ENCODE measurements at places on chromosomes 7 and 10.

GRCh38 chr7:34726221-34726620 lies 68.2 kb downstream of the NPSR1 start:
- no peak for DNase-seq

- no peak for DNase-seq
These were observed 116.2 kb downstream of the SH3PXD2A start for GRCh38 chr10:103739039-103739764.

DNA sequence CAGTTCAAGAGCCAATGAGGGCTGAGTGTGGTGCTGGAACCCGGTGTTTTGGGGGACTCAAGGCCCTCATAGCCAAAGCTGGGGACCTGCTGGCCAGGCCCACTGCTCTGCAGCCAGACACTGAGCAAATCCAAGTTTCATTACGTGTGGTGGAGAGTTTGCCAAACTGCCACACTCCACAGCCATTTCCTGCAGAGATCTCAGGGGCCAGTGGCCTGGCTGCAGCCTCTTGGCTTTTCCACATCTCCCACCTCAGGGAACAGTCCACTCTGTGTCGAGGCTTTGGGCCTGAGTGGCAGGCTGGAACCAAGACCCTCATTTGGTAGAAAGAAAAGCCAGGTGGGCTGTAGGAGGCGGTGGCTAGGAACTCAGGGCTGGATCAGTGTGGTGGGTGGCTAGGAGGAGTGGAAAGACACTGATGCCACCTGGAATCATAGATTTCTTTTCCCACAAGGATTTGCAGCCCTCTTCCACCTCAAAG lies 3.2 kb downstream of the HOXA11 start:
- DNase-seq, result no peak

- no peak for DNase-seq
These were observed 59.3 kb upstream of the BMPER start for GRCh38 chr7:33845991-33846509.

- DNase-seq, result no peak
These were observed 141.0 kb downstream of the FZD1 start for GRCh38 chr7:91405092-91405788.

DNA sequence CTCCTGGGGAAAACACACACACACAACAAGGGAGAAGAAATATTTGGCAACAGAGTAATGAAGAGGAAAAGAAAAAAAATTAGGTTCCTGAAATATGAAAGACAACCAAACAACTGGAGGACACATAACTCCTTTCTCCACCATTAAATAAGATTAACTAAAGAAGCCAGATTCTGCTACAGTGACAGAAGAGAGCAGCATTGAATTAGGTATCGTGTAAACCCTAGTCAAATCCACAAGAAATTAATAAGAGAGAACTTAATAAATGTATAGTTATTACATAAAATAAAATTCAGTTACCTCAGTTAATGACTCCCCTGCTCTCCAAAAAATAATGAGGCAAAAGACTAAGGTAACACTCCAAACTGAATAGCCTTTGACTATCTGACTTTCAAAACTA lies 306.7 kb downstream of the CRPPA start:
- no peak for DNase-seq

DNA sequence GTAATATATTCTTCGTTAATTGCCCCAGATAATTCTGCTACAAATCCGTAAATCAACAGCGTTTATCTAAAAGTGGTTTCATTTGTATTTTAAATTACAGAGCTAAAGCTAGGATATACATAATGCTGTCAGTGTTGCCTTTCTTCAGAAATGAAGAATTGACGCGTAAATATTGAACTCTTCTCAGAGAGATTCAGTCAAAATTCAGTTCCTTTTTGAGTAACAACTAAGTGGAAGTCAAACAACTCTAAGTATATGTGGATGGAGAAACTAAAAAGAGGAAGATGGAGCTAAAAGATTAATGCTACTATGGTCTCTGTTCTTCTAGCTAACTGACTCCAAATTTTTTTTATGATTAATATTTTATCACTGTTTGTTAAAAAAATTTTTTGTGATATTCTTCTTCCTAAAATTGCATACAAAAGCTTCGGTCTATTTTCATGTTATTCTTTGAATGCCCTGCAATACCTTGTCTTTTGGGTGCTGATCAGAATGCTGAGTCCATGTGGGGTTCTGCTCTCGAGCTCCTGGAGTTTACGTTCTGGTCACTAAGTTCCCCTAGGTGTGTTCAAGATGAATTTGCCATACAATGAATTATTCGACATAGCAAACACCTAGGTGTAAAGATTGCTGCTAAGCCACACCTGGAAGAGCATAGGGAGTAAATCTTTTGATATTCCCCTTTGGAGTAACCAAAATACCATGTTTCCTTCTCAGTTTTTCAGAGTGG lies 20.7 kb downstream of the MDFIC start:
- no peak for DNase-seq

DNA sequence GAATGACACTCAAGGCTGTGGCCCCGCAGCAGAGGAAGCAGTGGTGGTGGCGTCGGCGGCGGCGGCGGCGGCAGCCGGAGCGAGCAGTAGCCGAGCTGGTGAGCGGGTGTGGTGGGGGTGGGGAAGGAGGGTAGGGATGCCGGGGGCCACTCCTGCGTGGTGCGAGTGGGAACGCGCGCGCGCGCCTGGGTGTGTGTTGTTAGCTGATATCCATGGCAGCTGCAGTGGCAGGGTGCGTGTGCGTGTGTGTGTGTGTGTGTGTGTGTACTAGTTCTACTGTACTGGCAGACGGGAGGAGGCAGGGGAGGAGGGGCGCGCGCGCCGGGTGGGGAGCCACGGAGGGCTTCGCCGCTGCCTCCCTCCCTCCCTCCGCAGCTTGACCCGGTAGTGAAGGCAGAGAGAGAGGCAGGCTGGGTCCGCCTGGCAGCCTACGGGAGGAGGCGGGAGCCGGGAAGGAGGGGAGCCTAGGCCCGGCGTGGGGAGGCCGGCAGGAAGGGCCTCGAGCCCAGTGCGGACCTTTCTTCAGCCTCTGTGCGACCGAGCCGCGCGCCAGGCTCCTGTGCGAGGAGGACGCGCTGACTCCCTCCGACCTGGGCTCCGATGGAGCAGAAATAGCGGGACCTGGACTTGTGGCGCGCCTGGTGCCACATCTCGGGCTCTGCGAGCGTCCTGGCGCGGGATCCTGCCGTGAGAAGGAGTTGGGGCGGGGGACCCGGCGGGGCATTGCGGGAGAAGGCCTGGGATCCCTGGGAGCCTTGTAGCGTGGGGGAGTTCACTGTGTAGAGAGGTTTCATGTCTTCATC lies at the start of gene MAGI2:
MAGI2 (minus strand) TSS at position 110 of the 803 bp plus-strand sequence. CDS start 347 bp downstream, outside the sequence.
- DNase-seq, result no peak

- DNase-seq, result no peak
These were observed 410.0 kb downstream of the HTR7 start for GRCh38 chr10:90447831-90448230.

GRCh38 chr7:139494835-139495579 lies 11.5 kb upstream of the KLRG2 start:
- no peak for DNase-seq

- no peak for DNase-seq
These were observed 44.2 kb upstream of the TES start for GRCh38 chr7:116166156-116166555.

GRCh38 chr10:102682981-102683380 lies 31.2 kb downstream of the ARL3 start:
- no peak for DNase-seq

- DNase-seq, result no peak
These were observed 68.9 kb upstream of the KDM7A start for GRCh38 chr7:140245611-140246105.
